ENCODE measurements at places on chromosomes 5 and 9.
A peak's percentile ranks its signal among the peaks of the same experiment; 100 is the strongest.

DNA sequence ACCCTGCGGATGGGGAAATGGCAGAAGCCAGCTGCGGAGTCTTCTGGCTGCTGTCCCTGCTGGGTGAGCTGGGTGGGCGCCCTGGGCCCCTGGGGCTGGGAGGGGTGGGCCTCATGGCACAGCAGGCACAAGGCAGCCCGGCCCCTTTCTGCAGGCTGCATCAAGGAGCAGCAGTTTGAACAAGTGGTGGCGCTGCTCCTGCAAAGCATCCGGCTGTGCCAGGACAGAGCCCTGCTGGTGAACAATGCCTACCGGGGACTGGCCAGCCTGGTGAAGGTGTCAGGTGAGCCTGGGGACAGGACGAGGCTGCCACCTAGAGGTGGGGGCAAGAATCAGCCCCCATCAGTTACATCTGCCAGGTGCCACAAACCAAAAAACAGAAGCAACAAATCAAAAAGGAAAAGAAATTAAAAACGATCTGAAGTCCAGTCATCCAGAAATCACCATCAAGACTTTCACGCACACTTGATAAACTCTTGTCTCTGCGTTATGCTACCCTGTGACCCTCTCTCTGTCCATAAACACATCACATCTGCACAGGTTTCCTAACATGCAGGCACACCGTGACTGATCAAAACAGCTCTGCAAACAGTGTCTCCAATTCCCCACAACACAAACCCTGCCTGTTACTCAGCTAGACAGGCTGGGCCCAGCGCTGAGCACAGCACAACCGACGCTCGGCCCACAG lies 13.9 kb downstream of the REXO4 start:
- peak; percentile 65 for DNase-seq

DNA sequence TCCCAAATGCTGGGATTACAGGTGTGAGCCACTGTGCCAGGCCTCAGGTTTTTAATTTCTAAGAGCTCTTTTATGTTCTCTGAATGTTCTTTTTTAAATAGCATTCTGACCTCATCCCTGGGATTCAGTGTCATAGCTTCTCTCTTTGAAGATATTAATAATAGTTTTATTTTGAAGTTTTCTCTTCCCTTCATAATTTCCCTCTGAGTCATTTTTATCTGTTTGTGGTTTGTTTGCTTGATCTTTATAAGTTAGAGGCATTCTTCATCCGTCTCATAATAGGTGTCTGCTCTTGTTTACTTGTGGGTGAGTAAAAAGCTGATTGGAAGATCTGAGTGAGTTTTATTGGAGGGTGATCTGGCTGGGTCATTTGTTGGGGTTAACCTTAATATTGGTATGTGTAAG lies 12.5 kb upstream of the MAMDC2 start:
- DNase-seq: peak; percentile 51

DNA sequence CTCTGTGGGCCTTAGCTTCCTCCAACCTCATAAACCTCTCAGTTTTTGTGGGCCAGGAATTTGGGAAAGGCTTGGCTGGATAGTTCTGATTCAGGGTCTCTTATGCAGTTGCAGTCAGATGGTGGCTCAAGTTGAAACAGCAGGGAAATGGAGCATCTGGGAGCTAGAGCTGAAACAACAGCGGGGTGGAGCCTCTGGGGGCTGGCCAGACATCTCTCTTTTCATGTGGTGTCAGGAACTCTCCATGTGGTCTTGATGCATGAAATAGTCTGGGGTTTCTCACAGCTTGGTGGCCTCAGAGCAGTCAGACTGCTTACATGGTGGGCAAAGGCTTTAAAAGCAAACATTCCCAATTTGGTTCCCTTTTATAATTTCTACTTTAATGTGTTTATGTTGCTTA lies 13.5 kb downstream of the ZNF346 start:
- DNase-seq: no peak

DNA sequence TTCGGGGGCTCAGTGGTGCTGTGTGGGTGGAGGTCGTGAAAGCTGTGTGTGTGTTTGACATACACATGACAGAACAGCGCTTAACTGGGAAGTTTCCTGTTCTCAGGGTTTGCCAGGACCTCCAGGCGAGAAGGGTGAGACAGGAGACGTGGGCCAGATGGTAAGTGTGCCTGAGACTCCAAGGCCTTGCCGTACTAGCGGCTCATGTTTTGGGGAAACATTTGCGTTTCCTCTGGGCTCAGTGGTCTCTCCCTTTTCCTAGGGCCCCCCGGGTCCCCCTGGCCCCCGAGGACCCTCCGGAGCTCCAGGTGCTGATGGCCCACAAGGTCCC lies 68.3 kb upstream of the FCN2 start:
- no peak for DNase-seq

GRCh38 chr5:79418276-79418675 lies 95.7 kb downstream of the HOMER1 start:
- no peak for DNase-seq

DNA sequence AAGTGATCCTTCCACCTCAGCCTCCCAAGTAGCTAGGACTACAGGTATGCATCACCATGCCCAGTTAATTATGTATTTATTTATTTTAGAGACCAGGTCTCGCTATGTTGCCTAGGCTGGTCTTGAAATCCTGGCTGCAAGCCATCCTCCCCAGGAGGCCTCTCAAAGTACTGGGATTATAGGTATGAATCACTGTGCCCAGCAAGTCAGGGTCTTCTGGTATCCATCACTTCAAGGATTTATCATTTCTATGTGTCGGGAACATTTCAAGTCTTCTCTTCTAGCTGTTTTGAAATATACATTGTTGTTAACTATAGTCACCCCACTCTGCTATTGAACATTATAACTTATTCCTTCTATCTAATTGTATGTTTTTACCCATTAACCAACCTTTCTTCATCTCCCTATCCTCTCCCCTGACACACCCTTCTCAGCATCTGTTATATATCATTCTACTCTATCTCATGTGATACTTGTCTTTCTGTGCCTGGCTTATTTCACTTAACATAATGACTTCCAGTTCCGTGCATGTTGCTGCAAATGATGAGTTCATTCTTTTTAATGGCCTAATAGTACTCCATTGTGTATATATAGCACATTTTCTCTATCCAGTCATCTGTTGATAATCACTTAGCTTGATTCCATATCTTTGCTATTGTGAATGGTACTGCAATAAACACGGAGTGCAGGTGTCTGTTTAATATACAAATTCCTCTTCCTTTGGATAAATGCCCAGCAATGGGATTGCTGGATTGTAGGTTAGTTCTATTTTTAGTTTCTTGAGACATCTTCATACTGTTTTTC lies 26.4 kb downstream of the UTP15 start:
- peak; percentile 84 for DNase-seq

GRCh38 chr5:125582352-125582751 lies 835.9 kb upstream of the ZNF608 start:
- DNase-seq: no peak

GRCh38 chr5:119322948-119323537 lies 32.8 kb upstream of the TNFAIP8 start:
- no peak for DNase-seq

- DNase-seq: no peak
These were observed 13.1 kb upstream of the RLN1 start for GRCh38 chr9:5352637-5353248.

DNA sequence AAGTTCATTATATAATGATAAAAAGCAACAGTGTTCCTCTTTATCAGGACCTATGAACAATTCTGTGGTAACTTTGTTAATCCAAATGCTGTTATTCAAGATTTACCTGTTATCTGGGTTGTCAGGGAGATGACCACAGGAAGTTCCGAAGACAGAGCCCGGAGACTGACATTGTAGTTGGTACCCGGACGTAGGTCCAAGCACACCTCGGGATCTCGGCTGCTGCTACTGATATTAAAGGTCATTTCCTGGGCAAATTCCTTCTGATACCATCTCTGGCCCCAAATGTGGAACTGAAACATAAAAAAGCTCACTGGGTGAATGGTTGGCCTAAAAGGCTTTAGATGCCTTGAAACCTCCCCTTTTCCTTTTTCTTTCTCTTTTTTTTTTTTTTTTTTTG lies 96.7 kb downstream of the SUSD1 start:
- no peak for DNase-seq

All from kidney tubule cell (primary cell).